HuH-7 (cell line): ENCODE measurements at places on chromosomes 6 and 20.

DNA sequence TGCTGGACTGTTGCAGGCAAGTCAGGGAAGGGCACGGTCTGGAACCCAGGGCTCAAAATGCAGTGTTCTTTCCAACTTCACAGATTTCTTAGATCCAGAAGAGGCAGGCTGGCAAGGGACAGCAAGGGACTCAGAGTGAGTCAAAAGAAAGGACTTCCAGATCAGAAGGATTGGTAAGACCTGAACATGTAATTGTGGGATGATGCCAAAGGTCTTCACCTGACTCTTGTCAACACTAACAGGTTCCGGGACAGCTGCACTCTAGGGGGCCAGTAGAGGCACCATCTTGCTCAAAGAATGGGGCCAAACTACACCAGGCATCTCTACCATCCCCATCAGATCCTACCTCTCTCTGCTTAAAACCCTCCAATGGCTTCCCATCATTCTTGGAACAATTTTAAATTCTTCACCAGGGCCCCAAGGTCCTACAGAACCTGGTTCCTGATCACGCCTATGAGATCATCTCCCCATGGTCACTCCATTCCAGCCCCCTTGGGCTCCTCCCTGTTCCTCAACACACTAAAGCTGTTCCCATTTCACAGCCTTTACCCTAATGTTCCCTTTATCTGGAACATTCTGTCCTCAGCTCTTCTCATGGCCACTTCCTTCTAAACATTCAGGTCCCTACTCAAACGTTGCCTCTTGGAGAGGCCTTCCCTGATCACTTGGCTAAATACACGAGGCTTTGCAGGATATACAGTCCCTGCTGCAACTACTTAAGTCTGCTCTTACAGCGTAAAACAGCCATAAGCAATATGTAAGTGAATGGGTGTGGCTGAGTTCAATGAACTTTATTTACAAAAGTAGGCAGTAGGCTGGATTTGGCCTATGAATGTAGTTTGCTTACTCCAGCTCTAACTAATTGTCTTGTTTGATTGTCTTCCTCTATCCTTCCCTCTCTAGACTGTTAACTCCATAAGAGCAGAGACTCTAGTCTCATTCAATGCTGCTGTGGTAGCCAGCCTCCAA lies 29.6 kb upstream of the TTPAL start:
- DNase-seq: no peak

DNA sequence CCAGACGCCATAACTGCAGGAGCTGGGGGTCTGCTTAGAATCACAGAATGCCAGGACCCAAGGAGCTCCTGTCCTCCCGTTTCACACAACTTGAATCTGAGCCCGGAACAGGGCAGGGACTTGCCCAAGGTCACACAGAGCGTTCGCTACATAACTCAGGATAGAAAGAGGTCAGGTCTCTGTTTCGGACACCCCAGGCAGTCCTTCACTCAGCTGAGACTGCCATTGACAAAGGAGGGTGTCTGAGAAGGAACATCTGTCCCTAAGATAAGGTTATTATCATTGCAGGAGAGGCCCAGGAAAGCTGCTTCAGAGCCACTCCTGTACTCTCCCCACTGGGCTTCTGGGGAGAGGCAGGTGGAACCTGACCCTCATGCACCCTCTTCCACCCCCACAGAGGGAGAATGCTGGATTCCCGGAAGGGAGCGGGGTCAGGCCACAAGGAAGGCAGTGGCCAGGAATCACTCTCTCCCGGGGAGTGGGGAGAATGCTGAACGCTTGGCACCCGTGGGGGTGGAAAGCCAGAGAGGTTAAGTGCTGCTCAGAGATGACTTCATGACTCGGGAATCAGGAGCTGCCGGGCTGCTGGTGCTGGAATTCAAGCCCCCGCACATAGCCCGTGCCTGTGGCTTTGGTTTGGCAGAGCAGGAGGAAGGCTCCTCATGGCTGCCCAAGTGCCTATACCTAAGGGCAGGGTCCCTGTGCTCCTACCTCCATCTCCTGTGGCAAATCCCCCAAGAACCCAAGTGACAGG lies 10.7 kb downstream of the SDC4 start:
- no peak for DNase-seq

GRCh38 chr20:49785852-49786175 lies 26.8 kb upstream of the SLC9A8 start:
- DNase-seq: no peak

- no peak for DNase-seq
These were observed 217.9 kb downstream of the TBX18 start for GRCh38 chr6:84546427-84546914.

- DNase-seq: no peak
These were observed 2.8 kb downstream of the SPO11 start for GRCh38 chr20:57332105-57333089.

DNA sequence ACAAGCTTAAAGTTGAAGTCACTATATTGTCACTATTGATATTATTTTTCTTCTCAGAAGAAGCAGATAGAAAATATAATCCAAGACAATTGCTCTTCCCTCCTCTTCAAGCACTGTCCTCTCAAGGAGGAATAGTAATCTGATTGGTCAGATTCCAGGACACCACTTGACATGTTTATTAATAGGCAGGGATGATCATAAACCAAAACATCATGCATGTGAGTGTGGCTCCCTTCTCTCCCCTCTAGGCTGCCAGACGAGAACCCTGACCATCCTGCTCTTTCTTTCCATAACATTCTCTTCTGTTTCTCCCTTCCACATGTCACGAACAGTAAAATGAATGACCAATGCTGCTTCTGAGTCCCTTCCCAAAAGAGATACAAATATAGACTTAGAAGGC lies 7.5 kb downstream of the ATG5 start:
- no peak for DNase-seq

- no peak for DNase-seq
These were observed 96.4 kb upstream of the MRPS10 start for GRCh38 chr6:42313941-42314570.

GRCh38 chr20:46279103-46279502 lies 29.2 kb downstream of the CDH22 start:
- DNase-seq: no peak

GRCh38 chr20:12733811-12734210 lies 275.0 kb upstream of the SPTLC3 start:
- no peak for DNase-seq

DNA sequence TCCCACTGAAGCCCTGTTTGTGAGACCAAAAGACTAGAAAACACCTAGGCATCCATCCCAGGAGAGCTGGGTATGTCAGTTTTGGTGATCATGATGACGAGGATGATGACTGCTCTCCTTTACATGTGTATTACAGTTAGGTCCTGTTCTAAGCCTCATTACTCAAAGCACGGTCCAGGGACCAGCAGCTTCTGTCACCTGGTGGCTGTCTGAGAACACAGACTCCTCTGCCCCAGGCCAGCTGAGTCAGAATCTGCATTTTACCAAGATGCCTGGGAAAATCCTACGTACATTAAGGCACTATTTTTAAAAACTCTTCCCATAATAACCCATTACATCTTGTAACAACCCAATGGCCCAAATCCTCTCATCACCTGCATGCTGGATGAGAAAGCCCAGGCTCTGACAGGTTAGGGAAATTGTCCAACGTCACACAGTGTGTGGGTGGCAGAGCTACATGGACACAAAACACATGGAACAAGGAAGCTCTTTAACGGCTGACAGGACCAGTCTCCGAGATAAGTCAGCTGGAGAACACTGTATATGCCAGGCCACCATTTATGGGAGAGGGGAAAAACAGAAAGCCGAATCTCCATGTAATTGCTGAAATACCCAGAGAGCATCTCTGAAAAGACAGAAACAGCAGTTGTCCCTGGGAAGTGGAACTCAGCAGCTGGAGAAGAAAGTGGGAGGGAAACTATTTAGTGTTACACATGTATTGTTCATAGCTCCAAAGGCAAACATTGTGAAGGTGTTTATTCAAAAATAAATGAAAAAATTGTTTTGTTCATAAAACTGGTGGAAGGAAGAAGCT lies 65.4 kb downstream of the BMP7 start:
- no peak for DNase-seq

GRCh38 chr6:151592449-151593159 lies 98.8 kb downstream of the CCDC170 start:
- DNase-seq: peak; percentile 40
